ENCODE measurements at places on chromosomes 3 and 15.

- DNase-seq = no peak
Observed at GRCh38 chr15:81113861-81114291, 20.2 kb upstream of the CFAP161 start.

- no peak for DNase-seq
Observed at GRCh38 chr3:143288944-143289343, 169.4 kb downstream of the CHST2 start.

DNA sequence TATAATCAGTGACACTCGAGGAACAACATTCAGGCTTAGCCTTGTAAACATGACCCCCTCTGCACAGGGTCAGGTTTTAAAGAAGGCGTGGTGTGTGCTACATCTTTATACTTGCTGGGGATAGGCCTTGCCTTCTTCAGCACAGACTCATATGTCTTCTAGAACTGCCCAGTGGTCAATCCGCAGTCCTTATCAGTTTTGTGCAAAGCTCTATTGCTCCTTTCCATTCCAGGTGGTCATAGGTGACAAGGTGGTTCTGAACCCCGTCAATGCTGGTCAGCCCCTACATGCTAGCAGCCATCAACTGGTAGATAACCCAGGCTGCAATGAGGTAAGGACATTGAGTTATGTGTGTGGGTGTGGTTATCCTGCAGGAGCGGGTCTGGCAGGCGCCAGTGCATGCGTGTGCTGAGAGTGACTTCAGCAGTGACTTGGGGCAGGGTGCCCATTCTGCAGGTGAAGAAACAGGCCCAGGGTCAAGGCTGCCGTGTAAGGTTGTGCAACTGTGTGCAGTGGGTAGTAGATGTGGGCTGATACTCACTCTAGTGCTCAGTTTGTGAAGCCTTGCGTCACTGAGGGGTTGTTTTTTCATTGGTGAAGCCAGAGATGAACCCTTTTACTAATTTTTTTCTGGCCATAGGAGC lies 150.9 kb downstream of the ITPR1 start:
- DNase-seq = no peak

GRCh38 chr15:40594429-40594836 lies 384 bp downstream of the KNL1 start:
- peak; percentile 50 for DNase-seq

DNA sequence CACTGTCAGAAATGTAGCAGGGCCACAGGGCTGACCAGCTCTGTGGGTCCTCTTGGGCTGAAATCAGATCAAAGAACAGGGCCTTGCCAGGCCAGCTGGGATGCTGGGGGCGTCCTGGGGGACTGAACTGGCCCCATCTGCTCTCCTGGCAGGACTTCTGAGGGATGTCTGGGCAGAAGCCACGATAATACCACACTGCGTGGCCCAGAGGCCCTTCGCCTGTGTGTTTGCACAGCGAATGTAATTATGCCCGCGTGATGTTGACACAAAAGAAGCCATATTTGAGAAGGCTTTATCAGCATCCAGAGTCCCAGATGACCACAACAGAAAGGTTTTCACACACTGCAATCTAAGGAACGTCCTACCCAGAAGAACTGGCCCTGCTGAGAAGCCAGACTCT lies 174.0 kb downstream of the RAB11A start:
- DNase-seq = no peak

- peak; percentile 85 for DNase-seq
Observed at GRCh38 chr3:124558991-124559845, 171.0 kb upstream of the UMPS start.

- DNase-seq = peak; percentile 16
Observed at GRCh38 chr3:20040548-20041196, 426 bp downstream of the KAT2B start.

DNA sequence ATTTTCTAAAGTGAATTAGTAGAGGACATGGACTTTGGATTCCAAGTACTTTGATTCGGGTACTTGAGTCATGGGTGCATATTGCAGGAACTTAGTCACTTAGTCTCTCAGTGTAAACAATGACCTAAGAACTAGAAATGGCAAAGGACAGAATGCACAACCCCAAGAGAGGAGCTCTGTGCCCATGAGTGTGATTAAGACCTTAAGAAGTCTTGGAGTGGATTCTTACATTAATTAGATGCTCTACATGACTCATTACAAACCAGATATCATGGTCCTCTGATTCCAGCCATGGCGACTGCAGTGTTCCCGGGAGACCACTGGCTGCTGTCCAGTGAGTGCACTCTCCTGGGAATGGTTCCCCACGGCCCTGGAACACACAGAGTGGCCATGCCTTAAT lies 251.5 kb downstream of the GABRG3 start:
- DNase-seq = peak; percentile 94

- no peak for DNase-seq
Observed at GRCh38 chr15:80536231-80536630, 132.0 kb downstream of the ARNT2 start.

DNA sequence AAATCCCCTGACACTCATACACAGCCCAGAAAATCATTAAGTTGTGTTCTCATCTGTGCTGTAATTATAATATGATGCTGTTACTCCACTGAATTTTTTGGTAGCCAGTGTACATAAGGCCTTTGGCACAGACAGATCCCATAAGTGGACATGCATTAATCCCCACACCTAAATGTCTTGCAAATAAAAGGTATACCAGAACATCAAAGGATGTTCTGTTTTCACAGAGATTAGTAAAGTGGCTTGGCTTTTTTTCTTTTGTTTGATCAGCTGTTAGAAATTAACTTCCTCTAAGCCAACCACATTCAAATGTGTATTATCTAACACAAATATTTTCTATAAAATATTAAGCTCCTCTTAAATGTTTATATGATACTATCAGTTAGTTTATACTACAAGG lies 2.7 kb downstream of the SST start:
- DNase-seq = no peak

- no peak for DNase-seq
Observed at GRCh38 chr3:28239108-28239507, 2.3 kb upstream of the CMC1 start.

GRCh38 chr15:29403772-29404171 lies 134.2 kb upstream of the NSMCE3 start:
- no peak for DNase-seq

- no peak for DNase-seq
Observed at GRCh38 chr15:75671730-75672602, 24.3 kb downstream of the SNX33 start.

DNA sequence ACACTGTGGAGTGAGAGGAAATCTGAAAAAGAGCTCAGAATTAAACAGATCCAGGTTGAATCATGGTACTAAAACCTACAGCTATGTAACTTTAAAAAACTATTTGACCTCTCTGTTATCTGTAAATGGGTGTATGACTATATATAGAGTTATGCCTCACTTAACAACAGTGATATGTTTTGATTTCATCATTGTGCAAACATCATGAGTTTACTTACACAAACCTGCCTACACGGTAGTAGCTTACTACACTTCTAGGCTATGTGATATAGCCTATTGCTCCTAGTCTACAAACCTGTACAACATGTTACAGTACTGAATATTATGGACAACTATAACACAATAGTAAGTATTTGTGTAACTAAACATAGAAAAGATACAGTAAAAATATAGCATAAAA lies 191.6 kb upstream of the MEIS2 start:
- DNase-seq = no peak

- DNase-seq = no peak
Observed at GRCh38 chr3:191254098-191254873, 55.2 kb downstream of the OSTN start.

GRCh38 chr15:62957130-62957529 lies 85.4 kb upstream of the TPM1 start:
- DNase-seq = peak; percentile 82

GRCh38 chr3:140467796-140468315 lies 210.0 kb upstream of the TRIM42 start:
- no peak for DNase-seq

- DNase-seq = peak; percentile 10
Observed at GRCh38 chr3:399647-400046, 203.1 kb downstream of the CHL1 start.

GRCh38 chr3:39176025-39176714 lies 16.2 kb downstream of the XIRP1 start:
- DNase-seq = no peak

DNA sequence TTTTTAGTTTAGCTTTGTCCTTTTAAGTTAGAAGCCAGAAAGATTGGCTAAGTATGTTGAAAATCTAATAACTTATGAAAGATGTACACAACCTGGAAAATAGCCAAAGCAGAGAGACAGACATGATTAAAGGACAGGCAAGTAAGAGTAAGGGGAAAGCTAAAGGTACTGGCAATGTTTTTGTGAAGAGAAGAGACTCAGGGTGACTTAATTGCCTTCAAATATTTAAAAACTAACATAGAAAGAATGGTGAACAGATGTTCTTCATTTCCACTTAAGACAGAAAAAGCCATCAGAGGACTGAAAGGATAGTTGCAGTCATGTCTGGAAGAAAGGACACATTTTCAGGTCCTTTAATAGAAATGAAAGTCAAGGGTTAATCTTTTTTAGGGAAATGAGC lies 68.8 kb downstream of the ZNF385D start:
- DNase-seq = no peak

DNA sequence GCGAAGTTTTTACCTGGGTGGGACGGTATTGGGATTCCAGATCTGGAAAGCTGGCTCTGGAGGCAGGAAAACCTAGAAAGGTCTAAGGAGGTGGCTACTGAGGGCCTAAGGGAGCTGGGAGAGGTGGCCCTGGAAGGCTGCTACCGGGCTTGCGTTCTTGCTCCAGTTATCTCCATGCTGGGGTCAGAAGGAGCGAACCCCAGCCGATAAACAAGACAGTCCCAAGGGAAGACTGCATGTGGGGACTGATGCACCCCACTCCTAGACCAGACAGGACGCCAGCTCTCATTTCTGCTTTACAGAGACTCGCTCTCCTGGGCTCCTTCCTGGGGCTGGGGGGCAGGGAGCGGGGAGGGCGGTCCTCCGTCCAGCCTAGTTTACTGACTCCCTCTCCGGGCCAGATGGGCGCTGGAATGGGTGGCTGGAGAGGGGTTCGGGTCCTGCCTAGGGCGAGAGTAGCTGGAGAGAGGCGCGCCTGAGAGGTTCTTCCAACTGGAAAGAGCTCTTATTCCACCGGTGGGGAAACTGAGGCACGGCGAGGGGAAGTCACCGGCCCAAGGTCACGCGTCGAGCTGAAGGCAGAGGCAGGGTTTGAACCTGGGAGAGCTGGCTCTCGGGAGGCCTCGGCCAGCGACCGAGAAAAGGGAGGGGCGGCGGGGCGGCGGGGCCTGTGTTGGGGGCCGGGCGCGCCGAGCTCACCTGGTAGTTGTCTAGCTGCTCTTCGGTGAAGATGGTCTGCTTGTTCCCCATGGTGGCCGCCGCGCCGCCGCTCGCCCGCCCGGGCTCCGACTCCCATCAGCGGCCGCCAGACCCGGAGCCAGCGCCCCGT lies 565 bp downstream of the CIB2 start:
- DNase-seq = no peak

DNA sequence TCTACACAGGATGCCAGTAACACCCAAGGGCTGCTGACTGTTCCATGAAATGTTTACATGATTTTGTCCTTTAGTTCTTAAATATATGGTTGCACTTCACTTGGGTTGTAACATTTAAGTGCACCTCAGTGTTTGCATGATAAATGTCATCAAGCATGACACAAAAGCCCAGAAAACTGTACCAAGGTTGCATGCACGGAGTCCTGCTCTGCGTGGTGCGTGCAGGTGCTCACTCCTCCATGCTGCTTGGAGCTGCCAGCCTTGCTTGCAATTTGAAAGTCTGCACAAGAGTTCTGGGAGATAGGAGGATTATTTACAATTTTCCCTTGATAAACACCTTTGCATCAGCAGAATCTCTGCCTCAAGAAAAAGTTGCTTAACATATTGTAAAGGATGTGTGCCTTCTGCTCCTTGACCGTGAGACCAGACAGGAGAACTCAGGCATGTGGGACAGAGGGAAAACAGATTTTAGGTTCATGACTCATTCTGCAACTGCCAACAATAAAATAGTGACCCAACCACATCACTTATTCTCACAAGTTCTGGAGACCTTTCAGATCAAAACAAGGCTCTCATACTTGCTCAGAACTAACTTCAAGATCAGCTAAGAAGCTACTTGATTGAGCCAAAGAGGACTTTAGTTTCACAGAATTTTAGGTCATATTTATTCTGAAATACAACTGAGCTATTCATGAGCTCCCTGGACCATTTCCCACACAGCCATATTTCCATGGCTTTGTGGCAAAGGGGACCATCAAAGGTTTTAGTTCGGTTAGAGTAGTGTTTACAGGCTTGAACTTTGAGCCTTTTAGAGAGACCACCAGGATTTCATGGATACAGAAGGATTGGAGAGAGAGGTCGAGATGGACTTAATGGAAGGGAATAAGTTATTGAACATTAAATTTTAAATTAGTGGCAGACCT lies 128.4 kb upstream of the ZBED2 start:
- DNase-seq = peak; percentile 15

GRCh38 chr3:71039332-71039731 lies 544.2 kb downstream of the FOXP1 start:
- DNase-seq = no peak
